ENCODE measurements at places on chromosomes 2 and 18.

GRCh38 chr2:120707816-120708215 is 27.9 kb upstream of the GLI2 start:
- DNase-seq: no peak

- no peak for DNase-seq
Observed at GRCh38 chr2:10594011-10594410, 95.8 kb downstream of the NOL10 start.

DNA sequence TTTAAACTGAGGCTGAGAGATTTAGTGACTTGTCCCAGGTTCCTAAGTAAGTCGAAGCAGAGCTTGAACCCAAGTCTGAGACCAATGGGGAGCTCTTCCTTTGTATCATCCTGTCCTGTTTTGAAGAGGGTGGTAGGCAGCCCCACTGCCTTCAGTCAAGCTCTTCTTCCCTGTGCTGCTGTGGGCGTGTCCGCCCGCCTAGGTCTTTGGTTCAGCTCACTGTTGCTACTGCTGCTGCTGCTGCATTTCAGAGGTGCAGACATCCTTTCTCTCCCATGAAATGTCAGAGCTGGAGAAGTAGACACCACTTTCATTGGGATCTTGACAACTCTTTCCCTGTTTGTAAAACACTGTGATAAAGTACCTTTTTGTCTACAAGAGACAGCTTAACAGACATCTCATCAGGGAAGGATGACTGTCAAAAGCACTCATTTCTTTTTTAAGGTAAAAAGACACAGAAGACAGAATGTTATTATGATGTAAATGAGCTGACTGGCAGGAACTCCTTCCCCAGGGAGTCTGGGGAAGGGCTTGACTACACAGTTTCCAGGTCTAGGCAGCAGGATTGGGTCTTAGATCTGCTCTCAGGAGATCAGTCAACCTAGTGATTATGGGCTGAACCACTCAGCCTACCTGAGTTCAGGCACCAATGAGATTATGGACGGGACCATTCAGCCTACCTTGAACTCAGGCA is 91.7 kb upstream of the TRIB2 start:
- DNase-seq: no peak

DNA sequence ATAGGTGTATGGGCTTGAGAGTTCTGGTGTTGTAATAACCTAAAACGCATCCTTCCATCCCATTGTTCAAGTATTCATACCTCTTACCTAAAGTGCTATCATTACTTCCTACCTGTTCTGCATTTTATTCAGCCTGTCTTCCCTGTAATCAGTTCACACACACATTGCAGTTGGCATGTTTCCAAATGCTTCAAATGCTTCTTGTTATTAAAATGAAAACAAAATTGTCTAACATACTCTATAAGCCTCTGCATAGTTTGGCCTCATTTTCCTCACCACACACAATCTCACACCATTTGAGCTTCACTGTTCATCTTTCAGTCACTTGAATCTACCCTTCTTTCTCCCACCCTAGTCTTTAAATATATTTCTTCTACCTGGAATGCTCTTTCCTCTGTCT is 1178.2 kb upstream of the NRXN1 start:
- DNase-seq: no peak

DNA sequence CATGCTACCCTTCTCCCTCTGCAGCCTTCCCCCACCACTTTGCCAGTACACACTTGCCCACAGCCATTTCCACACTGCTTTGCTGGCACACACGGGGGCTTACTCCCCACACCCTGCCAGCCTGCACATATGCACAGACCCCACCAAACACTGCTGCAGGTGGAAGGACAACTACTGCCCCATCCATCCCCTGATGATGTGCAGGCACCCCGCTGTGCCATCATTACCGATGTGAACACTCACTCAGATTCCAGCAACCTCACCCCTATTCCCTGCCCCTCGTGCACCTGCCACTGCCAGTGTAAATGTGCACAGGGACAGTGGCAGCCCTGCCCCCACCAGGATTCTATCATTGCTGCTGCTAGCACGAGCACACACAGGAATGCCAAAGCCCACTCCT is 1400.8 kb upstream of the DDX18 start:
- no peak for DNase-seq

DNA sequence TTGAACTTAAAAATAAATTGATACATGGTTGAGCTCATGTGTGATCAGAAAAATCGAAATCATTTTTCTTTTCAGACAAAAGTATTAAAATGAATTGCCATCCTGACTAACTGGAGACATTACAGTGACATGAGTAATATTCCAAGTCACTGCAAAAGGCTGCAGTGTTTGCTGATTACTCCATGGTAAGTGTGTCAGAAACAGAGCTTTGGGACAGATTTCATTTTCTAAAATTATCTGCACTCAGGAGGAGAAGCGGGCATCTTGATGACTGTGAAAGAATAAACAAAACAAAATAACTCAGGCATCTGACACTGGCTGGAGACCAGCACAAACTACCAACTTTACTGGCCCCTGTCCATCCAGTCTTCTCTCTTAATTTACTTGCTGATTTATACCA is 312.3 kb upstream of the PIK3C3 start:
- DNase-seq: peak; percentile 44

GRCh38 chr2:96602330-96602823 is 35.7 kb downstream of the KANSL3 start:
- DNase-seq: no peak

DNA sequence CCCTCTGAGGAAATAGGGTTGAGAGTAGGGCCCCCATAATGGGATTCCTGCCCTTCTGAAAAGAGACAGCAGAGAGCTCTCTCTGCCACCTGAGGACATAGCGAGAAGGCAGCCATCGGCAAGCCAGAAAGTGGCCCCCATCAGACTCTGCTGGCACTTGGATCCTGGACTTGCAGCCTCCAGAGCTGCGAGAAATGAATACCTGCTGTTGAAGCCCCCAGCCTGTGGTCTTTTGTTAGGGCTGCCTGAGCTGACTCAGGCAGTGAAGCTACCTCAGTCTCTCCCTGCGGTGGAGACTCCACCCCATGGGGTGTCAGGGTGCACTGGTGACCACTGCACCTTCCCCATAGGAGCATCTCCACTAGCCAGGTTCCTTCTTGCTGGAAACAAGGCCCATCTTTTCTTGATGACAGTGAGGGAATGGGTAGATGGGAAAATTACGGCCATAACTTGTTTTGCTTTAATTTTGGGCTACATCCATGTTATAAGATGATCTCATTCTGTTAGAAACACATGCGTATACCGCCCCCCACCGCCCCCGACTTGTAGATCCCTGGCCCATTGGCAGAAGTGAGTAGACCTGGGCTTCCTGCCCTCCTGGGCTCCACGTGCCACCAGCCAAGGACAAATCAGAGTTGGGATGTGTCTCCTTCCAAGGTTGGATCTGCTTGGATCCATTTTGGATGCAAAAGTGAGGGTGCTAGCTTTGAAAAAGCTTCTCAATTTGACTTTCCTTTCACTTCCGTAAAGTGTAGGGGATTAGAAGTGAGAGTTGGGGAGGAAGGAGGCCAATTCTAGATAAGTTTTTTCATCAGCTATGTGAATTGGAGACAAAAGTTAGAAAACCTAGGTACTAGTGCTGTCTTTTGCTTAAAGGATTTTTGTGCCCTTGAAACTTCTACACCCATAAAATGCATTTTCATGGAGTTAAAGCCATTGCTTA is 42.9 kb downstream of the NCK2 start:
- no peak for DNase-seq

DNA sequence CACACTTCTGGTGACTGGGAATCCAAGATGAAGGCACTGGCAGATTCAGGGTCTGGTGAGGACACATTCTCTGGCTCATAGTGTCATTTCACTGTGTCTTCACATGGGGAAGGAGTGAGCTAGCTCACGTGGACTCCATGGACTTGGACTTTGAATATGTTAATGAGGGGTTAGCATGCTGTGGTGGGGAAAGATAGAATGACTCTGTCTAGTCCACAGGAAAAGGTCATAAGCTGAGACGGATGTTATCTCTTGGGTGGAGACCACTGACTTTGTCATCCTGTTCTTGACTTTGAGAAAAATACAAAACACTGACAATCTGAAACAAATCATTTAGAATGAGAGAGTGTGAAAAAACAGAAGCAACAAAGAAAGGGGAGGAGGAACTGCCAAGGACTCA is 145.9 kb downstream of the PIK3C3 start:
- no peak for DNase-seq

DNA sequence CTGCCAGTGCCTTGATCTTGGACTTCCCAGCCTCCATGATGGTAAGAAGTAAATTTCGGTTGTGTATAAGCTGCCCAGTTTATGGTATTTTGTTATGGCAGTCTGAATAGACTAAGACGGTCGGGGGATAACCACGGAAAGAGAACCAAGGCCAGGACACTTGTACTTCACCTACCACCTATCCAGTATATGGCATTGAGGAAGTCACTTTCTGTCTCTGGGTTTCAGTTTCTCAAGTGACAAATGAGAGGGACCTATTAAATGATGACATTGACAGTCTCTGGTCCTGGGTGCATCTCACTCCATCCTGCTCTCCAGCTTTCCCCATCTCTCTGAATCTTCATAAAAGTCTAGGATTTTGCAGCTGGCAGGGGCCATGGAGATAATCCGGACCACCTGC is 183.8 kb upstream of the MSH6 start:
- no peak for DNase-seq

DNA sequence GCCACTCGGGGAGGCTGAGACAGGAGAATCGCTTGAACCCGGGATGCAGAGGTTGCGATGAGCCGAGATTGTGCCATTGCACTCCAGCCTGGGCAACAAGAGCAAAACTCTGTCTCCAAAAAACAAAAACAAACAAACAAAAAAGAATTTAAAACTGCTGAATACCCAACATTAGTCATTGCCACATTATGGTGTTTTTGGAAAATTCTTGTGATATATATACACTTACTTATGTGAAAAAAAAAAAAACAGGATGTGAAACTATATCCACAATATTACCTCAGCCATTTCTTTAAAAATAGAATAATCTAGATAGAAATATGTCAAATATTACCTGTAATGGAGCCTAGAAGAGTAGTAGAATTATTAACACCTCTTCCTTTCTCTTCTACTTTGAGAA is 288.3 kb upstream of the FN1 start:
- no peak for DNase-seq

DNA sequence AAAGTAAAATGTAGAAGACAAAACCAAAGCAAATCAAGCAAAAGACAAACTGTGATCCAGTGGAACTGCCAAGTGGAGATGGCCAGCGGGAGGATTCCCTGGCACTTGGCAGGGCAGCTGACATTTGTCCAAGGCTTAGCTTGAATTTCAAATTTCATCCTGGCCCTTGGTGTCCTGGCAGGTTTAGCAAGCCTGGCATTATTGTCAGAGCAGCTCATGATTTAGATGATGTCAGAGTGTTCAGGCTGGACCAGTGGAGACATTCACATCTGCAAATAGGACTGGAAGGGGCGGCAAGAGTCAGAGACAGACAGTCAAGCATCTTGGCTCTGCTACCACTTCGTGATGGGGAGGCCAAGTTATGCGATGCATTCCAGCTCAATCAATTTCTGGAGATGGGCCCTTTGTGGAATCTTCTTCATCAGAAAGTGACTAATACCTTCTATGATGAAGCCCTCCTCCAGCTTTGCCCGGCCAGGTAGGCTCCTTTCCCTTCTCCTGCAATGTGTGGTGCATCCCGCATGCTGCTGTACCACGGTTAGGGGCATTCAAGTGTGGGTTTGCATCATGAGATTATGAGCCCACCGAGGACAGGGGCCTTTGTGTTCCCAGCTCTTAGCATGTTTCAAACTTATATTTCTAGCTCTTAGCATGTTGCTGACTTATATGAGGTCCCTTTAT is 199.7 kb downstream of the ANKRD30B start:
- DNase-seq: no peak

DNA sequence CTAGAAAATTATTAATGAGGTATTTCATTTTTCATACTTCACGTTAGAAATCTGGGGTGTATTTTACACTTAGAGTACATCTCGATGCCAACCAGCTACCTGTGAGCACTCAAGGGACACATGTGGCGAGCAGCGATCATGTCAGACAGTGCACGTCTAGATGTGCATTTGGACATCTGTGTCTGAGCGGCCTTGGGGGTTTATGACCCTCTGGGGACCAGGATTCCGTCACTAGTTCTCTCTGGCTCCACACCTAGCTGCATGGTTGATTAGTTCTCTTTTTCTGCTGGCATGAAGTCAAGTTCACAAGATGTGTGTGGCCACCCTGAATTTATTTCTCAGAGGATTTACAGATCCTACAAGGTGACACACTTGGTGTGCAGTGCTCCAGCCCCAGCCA is 192.2 kb downstream of the TSN start:
- no peak for DNase-seq

GRCh38 chr2:196263181-196263747 is 91.9 kb upstream of the STK17B start:
- peak; percentile 56 for DNase-seq

- peak; percentile 41 for DNase-seq
Observed at GRCh38 chr18:67410075-67411070, 106.1 kb downstream of the DSEL start.

- no peak for DNase-seq
Observed at GRCh38 chr2:68739595-68740399, 5.2 kb downstream of the ARHGAP25 start.

DNA sequence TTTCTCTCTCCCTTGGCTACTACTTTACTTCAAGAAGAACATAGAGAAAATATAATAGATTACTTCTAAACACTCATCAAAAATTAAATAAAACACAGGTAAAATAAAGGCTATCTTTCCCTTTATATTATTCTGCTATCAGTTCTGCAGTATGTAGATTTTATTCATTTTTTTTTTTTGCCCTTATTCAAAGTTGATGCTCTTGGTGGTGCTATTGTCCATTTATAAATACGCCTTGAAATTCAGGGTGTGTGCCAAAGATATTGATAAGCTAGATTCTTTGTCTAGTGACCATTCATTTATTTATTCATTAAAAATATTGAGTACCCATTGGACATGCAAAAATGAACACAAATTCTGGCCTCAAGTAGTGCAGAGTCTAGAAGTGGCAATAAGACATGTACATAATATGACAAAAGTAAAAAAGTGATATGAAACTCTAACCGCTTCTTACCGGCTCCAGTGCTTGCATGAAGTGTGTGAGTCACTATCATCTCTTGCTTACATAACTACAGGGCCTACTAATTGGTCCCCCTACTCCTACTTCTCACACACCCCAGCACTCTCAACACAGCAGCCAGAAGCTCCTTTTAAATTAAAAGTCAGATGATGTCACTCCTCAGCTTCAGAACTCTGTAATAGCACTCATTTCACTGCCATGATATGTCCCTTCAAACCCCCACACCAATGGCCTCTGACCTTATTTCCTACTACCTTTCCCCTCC is 208.3 kb upstream of the FANCL start:
- DNase-seq: no peak

DNA sequence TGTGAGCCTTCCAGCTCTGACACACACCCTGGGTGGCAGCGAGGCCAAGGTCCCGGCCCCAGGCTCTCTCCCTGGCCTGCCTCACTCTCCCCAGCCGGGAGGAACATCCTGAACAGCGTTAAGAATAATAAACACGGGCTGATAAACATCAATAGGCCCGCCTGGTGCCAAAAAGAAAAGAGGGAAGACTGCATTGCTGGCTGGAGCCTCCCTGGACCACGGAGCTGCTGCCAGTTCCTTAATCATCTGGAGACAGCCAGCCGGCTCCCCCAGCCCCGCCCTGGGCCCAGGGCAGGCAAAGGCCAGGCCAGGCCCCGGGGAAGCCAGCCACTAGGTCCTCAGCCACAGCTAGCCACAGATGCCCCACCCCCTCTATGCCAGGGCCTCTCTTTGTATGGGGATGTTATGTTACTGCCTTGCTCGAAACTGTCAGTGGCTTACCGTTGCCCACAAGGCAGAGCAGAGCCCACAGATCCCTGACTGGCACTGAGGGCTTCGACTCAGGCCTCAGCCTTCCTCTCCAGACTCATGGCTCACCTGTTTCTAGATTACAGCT is 293.7 kb downstream of the DYSF start:
- DNase-seq: peak; percentile 24

Data from cardiac fibroblast (primary cell).